D721Med (cell line): ENCODE measurements at places on chromosomes 16 and 17.

DNA sequence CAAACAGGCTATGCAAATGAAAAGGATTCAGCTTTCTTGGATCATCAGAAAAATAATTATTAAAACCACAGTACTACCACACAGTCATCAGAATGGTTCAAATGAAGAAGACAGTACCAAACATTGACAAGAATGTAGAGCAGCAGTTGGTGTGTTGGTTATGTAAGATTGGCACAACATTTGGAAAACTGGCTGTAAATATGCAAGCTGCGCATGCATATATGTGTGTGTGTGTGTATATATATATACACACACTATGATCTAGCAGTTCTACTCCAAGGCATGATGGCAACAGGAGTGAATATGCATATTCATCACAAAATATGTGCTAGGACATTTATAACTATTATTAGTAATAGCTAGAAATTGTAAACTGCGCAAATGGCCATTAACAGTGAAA lies 34.4 kb upstream of the PHAF1 start:
- DNase-seq, result no peak

GRCh38 chr17:57639381-57639780 lies 105.7 kb downstream of the CCDC182 start:
- no peak for DNase-seq

DNA sequence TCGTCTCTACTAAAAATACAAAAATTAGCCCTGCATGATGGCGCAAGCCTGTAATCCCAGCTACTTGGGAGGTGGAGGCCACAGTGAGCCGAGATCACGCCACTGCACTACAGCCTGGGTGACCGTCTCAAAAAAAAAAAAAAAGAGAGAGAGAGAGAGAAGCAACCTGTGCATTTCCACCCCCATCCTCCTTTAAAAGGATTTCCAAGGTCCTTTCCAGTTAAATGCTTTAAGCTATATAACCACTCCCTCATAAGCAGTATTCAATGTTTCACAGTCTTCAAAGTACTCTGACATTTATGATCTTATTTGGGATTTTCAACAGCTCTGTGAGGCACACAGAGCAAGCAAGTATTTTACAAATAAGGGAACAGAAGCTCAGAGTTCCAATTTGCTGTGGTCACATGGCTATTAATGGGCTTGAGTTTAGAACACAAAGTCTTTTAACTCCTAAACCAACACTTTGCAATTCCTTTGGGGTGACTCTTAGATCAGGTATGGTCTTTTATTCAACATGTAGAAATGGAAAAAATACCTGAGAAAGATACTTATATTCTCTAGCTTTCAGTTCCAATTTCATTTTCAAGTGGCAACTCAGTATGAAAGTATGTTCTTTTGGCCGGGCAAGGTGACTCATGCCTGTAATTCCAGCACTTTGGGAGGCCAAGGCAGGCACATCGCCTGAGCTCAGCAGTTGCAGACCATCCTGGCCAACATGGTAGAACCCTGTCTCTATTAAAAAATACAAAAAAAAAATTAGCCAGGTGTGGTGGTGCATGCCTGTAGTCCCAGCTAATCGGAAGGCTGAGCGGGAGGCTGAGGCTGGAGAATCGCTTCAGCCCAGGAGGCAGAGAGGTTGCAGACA lies 31.3 kb downstream of the SPOP start:
- DNase-seq, result no peak

DNA sequence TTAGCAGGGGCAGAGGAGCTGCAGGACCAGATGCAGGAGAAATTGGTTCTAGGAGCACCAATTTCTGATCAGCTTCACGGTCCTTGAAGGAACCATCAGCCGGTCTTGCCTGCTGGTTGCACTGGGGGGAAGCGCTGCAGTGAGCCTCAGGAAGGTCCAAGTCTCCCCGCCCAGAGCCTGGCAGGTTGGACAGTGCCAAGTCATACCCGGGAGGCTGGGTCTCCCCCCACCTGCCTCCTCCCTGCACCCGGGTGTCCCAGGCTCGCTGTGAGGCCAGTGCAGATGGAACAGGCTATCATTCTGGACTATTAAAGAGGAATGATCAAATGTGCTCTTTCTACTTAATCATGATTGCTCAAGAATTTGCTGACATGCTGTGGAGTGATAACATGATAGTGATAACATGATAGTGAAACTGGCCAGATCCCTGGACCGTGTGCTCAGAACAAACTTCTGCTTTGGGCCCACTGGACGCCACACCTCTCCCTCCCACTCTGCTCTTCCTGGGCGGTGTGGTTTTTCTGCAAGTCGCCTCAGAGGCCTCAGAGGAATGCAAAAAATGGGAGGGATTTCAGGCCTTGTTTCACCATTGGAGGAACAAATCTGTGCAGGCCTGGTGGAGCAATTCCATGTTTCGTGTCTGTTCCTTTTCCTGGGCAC lies 236.0 kb downstream of the IRF8 start:
- DNase-seq, result no peak
